ENCODE measurements at places on chromosomes 1 and 21.

- no peak for DNase-seq
Observed at GRCh38 chr1:214708321-214708955, 105.4 kb downstream of the CENPF start.

DNA sequence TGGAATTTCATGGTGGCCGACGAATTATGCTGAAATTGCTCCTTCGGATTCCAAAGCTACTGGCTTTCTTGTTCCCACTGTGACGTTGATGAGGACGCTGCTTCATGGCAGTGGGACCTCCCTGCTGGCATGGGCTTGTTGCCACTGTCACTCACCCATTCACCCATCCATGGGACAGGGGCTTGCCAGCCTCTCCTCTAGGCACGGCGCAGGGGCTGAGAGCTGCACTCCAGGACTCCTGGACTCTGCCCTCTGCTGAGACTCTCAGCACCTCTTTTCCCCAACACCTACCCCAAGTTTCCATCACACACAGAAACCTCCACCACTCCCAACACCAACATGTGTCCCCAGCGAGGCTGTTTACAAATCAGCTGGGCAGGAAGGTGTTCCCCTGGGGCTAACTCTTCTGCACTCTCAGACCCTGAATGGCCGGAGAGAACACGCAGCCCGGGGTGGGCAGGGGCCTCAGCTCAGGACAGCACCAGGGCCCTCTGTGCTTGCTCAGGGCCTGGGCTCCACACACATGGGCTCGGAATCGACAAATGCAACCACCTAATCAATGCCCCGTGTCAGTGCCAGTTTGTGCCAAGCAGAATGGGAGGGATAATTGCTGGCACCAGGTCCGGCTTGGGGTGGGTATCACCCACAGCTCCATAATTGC, 3.1 kb downstream of the ITGB2 start:
- no peak for DNase-seq

GRCh38 chr1:246308533-246309075, 198.5 kb downstream of the SMYD3 start:
- DNase-seq: no peak

DNA sequence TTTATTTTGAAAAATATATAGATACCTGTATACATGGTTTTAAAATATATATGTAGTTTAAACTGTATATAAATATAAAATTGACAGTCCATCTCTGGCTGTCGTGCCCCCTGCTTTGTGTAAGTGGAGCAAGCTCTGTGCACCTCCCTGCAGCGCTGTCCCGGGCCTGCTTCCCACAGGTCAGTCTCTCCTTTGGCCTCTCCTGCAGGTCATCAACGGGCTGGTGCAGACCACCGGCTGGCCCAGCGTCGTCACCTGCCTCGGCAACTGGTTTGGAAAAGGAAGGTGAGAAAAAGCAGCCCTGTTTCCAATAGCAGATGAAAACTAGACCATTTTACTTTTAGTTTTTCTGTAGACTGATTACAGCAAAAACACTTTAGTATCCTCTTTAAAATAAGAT, 28.5 kb downstream of the SLC37A1 start:
- DNase-seq: no peak

DNA sequence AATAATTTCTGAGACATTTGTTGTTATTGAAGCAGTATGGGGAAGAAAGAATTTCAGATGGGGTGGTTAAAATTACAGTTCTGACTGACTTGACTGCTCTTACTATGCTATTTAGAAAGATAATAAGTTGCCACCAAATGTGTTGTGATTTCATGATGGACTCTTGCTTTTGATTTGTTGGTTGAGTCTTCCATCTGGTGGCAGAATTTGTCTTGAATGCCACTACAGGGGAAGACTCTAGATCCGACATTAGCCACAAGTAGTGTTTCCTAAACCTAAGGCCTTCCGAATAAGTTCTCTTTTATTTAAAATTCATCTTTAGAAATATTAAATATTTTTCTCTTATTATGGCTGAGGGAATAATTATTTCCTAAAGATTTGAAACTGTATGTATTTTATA, 190.9 kb upstream of the ADGRL4 start:
- no peak for DNase-seq

DNA sequence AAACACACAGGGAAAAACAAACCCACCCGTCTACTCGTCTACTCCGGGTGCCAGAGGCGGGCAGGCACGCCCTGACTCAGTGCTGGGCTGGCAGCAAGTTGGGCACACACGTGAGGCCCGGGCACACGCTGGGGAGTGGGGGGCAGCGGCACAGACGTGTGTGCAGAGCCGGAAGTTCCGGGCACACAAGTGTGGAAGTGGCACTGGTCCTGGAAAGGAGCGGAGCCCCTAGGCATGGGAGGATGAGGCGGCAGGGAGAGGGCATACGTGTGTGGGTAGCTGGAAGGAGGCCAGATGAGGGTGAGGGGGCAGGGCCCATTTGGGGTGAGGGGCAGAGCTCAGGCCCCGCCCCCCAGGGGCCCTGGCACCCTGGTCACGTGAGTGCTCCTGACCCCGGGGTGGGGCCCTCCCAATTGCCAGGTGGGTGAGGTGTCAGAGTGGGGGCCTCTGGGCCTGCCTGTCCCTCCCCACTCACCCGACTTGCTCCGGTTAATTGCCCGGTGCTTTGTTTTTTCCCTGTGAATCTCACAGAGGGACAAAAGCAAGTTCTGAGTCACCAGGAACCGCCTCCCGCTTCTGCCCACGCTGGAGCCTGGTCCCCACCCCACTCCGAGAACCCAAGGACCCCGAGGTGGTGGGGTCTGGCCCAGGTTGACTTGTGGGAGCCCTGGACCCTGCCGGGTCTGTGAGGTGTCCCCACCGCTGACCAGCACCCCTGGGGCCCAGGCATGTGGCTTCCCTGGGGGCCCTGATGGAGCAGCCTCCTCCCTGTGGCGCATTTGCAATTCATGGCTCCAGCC, 104.8 kb upstream of the CASZ1 start:
- DNase-seq: no peak

DNA sequence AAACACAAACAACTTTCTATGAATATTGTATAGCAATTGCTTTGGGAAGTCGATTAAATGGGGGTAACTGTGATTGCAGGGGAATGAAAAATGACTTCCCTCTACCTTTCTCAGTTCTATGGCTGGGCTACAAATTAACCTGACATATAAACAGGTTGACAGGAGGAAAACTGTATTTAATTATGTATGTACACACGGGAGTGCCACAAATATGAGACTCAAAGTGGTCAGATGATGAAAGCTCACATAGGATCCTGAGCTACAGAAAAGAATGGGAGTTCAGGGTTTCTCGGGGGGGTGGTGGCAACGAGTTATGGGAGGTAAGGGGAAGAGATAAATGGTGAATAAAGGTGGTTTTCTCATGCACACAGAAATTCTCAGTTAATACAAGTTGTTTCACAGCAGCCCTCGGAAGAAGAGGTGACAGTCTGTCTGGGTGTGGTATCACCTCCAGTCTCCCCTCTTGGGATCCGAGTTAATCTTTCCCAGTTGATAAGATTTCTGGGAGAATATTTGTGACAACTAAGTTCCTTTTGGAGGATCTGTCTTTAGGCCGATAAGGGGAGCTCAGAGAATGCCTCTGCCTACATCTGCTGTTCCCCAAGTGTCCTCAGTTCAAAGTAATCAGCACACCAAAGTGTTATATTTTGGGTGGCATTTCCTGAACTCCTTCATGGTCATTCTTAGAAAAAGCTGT, 26.3 kb downstream of the GADD45A start:
- DNase-seq: no peak

DNA sequence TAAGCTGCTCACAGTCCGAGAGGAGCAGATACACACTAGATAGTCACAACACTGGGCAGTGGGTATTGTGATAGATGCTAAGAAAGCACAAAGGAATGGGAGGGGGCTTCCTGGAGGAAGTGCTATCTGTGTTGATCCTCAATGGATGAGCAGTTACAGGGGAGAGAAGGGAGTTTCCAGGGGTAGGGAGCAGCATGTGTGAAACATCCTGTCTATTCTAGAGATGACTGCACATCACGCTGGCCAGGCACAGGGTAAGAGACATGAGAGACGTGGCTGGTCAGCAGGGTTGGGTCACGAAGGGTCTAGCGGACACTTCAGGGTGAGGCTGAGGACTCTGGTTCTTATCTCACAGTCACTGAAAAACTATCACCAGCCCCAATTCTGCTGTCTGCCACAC, 235.2 kb downstream of the TRABD2B start:
- DNase-seq: no peak

DNA sequence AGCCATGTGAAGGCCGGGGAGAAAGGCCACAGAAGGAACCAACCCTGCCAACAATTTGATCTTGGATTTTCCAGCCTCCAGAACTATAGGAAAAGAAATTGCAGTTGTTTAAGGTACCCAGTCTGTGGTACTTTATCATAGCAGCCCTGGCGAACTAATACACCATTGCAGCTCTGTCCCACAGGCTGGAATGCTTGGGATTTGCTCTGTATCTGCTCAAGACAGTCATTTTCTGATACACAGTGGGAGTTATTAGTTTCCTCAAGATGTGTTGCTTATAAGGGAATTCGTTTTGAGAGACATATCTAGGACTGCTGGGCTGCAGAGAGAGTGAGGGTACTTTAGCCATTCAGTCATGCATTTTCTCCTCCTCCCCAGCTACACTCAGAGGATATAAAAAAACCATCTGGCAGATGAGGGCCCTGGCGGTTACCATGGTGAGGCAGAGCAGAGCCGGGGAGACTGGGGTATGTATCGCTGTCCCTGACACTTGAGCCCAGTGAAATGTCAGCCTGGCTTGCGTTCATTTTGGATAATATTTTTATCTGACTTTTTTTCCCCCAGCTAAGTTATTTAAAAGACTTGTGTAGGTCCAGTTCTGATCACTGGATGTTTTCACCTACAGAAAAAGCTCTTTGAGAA, 104.6 kb downstream of the DIRAS3 start:
- no peak for DNase-seq

DNA sequence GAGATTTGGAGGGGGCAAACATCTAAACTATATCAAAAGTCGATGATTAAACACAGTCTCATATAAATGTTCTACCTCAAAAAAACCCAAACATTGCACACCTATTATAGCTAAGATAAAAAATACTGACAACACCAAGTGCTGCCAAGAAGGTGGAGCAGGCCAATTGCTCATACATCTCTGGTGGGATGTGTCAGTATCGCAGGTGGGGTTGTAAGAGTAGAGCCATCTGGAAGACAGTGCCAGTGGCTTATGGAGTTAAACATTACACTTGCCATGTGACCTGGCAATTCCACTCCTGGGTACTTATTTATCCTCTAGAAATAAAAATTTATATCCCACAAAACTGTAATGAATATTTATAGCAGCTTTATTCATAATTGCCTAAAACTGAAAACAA, 213.4 kb downstream of the DISC1 start:
- peak; percentile 22 for DNase-seq

DNA sequence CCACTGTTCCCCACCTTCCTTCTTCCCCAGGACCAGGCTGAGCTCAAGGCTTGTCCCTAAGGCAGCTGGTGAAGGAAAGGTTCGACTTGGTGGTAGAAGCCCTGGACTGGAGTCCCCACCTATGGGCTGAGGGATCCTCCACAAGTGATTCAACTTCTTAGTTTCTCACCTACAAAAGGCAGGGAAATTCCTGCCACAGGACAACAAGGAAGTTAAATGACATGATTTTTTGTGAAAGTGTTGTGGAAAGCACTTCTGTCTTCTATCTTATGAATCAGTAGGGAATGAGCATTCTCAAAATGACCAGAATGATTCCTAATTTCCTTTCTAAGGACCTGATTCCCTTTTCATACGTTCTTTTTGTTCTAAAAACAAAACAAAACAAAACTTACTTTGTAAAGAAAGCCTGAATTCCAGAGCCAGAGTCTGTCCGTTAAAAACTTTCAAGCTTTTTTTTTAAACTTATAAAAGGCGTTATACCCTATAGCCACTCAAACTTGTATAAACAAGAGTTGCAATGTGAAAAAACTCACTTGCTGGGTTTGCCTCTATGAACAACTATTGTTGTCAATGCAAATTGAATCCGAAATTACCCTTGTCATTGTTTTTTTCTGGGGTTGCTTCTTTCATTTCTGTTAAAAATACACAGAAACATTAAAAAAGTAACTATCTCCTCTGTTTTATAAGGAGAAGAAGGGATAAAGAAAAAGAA, 12.2 kb downstream of the KCNJ15 start:
- DNase-seq: no peak

DNA sequence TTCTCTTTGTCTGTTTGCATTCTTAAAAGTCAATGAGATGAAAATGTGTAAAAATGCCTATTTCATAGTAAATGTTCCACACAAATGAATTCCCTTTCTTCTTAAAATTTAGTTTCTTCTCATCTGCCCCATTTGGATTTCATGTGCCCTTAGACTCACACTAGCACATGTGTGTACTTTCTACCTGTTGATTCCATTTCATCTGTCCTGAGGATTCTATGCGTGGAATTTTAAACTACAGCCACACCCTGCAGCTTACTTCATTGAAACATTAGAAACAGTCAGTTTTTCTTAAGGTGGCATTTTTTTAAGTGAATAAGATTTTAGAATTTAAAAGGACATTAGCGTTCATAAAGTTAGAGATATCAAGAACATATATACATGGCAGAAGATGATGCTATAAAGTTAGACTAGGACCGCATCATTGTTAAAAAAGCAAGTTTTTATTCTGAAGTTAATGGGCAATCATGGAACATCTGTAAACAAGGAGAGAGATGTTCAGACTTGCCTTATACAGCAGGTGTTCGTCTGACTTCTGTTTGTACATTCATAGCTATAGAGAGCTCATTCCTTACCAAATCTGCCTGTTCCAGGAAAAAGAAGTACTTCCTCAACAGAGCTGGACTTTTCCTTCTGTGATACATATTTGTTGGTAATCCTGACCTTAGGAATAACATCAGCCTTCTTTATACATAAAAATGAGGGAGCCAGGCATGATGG, 3.9 kb upstream of the TUT4 start:
- DNase-seq: no peak

DNA sequence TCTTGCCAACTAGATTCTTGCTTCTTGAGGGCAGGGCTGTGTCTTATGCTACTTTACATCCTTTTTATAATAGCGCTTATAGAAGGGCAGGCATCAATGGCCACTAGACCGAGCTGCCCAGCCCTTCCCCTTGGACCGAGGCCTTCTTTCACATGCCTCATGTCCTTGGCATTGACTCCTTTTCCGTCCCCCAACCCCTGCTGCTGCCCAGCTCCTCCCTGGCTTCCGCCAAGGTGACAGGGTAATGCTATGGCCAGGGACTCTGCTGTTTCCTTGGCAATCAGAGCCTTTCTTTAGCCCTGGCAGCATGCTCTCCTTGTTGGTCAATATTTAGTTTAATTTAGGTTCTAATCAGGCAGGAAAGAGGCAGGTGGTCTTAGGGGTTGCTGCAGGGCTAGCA, 48.2 kb downstream of the DDX20 start:
- DNase-seq: no peak

DNA sequence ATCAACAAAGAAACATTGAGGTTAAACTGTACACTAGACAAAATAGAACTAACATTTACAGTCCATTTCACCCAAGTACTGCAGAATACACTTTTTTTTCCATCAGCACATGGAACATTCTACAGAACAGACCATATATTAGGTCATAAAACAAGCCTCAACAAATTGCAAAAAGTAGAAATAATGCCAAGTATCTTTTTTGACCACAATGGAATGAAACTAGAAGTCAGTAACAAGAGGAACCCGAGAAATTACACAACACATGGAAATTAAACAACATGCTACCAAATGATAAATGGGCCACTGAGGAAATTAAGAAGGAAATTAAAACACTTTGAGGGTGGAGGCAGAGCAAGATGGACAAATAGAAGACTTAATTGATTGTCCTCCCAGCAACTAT, 8.4 kb upstream of the C1orf185 start:
- no peak for DNase-seq
